ENCODE measurements at places on chromosomes 12 and 14.

DNA sequence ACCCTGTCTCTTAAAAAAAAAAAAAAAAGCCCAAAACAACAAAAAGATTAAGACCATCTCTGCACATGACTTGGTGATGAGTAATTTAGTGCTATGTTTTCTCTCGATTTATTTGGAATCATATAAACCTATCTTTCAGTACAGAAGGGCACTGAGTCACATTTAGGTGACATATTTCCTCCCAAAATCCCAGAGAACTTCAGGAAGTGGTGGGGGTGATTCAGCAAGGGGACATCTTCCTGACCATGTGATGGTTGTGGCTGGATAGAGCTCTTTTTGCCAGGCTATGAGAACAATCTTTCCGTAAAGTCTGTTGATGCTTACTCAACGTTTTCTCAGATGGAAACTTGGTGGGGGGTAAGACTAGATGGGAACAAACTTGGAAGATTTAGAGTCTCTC lies 50.0 kb downstream of the PPFIBP1 start:
- DNase-seq = no peak

DNA sequence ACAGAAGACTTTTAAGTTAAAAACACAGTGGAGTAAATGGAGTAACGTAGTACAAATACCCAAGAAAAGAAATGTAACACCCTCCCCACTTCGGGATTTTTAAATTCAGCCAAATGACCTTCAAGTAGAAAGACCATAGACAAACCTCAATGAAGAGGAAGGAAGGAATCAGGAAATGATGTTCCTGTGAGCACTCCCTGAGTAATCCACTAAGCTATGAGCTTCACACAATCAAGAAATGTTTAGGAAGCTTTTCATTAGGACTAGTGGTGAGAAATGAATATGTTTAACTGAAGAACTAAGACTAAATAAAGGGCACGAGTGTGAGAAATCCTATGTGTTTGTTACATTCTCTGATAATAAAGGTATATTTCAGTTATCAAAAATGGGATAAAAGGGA lies 10.1 kb downstream of the TCL1A start:
- no peak for DNase-seq

- no peak for DNase-seq
Observed at GRCh38 chr14:26328791-26329190, 269.0 kb downstream of the NOVA1 start.

DNA sequence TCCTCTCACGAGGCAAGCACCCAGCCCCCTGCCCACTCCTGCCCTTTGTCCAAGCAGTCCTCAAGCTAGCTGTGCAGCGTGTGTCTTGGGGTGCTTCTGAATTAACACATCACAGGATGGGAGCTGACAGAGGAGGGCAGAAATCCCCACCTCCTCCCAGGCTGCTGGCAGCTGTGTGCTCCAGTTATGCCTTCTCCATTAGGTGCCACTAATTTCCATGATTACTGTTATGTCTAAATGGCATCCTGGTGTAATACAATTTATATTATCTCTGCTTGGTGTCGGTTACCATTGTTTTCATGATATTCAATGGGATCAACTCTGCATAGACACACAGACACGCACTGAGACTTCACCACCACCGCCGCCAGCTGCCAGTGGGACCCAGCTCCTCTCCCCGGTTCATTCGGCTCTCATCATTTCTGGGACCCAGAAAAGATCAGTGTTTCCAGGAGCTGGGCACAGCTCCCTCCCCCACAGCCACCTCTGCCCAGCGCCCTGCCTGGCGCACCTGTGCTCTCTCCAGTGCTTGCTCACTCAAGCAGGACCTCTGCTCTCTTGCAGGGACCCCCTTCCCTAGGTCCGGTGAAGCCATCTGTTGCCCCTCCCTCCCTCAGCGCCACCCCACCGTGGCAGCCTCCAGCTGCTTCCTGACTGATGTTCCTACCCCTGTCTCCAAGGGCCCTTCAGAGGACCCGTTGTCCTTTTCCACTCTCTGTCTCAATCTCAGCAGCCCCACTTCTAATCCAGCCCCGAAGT lies 167.5 kb upstream of the FKBP4 start:
- no peak for DNase-seq

Measured in hematopoietic multipotent progenitor cell treated with erythropoietin and hydrocortisone succinate and interleukin-3 and kit ligand, for 8 days (in vitro differentiated cells).